ENCODE measurements at places on chromosomes 2 and 18.

- no peak for DNase-seq
Observed at GRCh38 chr2:182187130-182187529, 201.5 kb downstream of the PPP1R1C start.

DNA sequence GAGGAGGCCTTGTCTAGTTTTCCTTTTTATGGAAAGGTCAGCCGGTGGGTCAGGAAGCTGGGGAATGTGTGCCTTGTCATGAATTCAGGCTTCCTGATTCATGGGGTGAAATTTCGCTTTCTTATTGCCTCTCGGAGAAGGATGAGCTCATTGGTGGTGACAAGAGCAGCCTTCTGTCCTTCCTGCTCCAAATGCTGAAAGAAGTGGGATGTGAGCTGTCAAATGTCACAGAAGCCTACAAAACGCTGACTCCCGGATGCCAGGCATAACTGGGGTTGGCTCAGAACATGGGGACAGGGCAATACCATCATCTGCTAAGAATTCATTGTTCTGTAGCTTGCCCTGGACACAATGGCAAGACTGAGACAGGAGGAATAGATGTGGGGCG, 55.8 kb upstream of the FAM136A start:
- DNase-seq = no peak

GRCh38 chr18:60893355-60894097, 439.7 kb upstream of the CDH20 start:
- DNase-seq = no peak

DNA sequence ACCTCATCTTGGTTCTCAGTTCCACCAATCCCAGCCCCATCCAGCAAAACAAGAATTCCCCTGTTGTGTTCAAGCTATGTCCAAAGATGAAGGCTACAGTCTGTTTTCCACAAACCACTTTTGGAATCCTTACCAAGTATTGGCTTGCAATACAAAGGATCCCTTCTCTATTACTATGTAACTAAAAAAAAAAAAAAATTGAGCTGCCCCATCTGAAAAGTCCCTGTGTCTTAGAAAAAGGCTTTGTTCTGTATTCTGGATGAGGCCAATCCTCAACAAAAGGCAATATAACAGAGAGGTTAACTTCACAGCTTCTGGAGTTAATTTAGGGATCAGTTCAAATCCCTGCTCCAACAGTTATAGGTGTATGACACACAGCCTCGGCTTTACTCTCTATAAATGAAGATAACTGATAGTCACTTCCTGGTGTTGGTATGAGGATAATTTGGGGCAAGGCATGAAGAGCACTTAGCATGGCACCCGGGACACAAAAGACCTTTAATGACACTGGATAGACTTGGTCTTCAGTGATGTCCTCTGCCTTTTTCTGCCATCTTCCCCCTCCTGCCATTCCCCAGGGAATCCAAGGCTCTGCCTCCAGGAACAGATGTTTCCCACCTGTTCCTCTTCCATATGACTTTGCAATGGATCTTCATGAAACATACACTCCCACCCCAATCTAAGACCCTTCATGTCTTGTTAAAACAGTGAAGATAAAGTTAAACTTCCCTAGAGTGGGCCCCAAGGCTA, 61.2 kb upstream of the ATL2 start:
- DNase-seq = no peak

DNA sequence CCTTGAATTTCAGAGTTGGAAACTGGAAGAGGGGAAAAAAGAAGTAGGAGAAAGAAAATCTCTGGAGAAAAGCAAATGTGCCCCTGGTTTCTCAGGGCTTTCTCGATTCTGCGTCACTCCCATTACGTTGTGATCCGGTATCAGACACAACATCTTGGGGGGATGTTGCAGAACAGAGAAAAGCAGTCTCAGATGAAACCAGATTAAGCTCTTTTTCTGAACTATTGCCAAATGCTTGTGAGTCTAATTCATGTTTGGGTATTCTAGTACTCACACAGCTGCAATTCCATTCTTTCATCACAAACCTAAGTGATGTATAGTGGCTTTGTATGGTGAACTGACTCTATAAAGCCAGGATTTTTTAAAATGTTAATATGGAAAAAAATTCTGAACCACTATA, 233.2 kb downstream of the TCF4 start:
- DNase-seq = no peak

GRCh38 chr2:136344339-136344738, 226.4 kb upstream of the CXCR4 start:
- DNase-seq = no peak

Measured in stimulated activated CD4-positive, alpha-beta T cell treated with anti-CD3 and anti-CD28 coated beads, Interleukin-15, amount 100 ng/mL, for 1 hour (primary cell).